ENCODE measurements at places on chromosomes 2 and 18.

DNA sequence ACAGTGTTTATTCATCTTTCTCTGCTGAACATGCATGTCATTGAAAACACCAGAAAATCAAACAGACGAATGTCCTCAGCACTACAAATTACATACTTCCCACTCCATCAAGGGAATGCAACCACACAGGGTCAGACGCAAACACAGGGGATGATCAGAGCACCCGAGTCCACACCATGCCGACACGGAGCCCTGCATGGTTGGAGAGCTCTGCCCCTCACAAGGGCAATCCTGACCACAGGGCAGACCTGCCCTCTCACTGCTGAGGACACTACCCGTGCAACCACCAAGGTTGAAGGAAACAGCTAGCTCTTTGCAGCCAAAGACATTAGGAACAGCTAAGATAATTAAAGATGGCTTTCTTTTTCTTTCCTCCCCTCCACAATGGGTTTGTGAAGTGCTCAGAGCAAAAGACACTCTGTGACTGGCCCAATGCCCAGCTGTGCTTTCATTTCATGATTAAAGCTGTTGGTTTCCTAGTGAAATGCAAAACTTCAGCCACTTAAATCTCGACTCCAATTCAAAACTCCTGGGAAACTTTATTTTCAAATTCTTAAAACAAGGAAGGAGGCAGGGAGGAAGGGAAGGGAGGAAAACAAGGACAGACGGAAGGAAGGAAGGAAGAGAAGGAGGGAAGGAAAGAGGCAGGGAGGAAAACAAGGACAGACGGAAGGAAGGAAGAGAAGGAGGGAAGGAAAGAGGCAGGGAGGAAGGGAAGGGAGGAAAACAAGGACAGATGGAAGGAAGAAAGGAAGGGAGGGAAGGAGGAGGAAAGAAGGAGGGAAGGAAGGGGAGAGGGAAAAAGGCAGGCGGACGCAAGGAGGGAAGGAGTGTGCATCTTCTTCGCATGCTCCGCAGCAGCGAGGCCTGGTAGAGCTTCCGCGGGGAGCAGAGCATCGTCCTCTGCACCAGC, 65.8 kb downstream of the NDUFA10 start:
- DNase-seq, result no peak

GRCh38 chr18:50706651-50707050, 113.2 kb downstream of the MRO start:
- DNase-seq, result no peak

- no peak for DNase-seq
Observed at GRCh38 chr2:35864141-35864540, 491.4 kb upstream of the CRIM1 start.

GRCh38 chr2:154700136-154700535, 1.6 kb downstream of the KCNJ3 start:
- DNase-seq, result no peak

DNA sequence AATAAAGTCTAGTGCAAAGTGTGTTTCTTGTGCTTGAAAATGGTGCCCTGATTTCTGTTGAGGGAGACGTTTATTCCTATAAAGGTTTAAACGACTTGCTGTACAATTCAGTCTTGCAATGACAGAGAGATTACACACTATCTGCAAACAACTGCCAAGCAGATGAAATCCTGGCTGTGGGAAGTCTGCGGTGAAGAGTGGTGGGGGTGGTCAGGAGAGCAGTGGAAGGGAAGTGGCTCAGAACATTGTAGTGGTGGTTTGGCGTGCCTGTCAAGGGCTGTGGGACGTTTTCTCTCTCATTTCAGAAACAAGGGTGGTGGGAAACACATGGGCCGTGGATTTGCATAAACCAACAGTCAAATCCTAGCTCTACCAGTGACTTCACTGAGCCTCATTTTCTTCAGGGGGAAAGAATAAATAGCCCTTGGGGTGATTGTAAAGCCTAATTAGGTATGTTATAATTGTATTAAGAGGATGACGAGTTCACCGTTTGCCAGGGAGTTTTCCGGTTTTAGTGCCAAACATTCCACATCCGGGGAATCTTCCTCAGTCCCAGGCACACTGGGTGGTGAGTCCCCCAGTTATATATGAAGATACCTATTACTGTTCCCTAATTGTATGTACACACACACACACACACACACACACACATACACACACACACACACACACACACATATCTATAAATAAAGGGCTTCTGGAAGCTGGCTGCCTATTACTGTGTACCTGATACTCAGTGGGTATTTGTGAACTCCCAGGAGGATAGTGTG, 115.0 kb downstream of the SPTBN1 start:
- DNase-seq, result no peak

GRCh38 chr2:47401789-47402554, 984 bp upstream of the MSH2 start:
- DNase-seq, result no peak

GRCh38 chr18:45662468-45662867, 47.2 kb downstream of the SLC14A2 start:
- DNase-seq, result no peak
